ENCODE measurements at places on chromosomes 16 and 17.

GRCh38 chr17:2053380-2054261, 1.3 kb upstream of the HIC1 start:
- no peak for DNase-seq

GRCh38 chr17:13484020-13484419, 117.7 kb downstream of the HS3ST3A1 start:
- DNase-seq: no peak

- no peak for DNase-seq
Observed at GRCh38 chr17:35069311-35069710, 5.8 kb upstream of the RFFL start.

DNA sequence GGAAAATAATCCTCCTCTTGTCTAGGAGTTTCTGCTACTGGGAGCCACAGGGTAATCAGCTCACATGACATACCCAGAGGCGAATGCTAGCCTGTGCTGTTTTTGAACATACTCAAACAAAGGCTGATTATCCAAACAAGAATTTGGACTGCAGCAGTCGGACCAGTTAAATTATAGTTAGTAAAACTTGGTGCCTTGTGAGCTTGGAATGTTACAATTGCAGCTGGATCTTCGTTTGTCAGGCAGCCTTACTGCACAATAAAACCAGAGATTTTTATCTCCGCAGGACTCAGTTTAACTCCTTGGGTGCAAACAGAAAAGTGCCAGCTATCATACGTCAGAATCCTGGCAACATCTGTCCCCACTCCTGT, 163.8 kb upstream of the TBX2 start:
- no peak for DNase-seq

DNA sequence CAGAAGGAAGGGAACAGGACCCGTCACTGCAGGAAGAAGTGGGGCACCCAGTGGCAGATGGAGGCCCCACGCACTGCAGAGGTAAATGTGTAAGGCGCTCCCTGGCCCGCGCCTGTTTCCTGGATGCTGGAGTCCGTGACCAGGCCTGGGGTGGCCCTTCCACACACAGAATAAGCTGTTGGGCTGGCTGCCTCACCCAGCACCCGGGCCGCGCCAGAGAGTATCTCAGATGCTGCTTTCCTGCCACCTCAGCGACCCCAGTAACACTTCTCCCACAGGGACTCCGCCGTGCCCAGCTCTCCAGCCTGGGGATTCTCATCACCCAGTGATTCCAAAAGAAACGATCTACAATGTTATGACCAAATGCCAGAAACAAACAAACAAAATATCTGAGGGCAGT, 1993.1 kb downstream of the TP53TG3F start:
- DNase-seq: no peak

- no peak for DNase-seq
Observed at GRCh38 chr17:28228109-28228840, 90.7 kb upstream of the TMEM97 start.

GRCh38 chr16:84020353-84020752, 22.2 kb downstream of the SLC38A8 start:
- DNase-seq: no peak

DNA sequence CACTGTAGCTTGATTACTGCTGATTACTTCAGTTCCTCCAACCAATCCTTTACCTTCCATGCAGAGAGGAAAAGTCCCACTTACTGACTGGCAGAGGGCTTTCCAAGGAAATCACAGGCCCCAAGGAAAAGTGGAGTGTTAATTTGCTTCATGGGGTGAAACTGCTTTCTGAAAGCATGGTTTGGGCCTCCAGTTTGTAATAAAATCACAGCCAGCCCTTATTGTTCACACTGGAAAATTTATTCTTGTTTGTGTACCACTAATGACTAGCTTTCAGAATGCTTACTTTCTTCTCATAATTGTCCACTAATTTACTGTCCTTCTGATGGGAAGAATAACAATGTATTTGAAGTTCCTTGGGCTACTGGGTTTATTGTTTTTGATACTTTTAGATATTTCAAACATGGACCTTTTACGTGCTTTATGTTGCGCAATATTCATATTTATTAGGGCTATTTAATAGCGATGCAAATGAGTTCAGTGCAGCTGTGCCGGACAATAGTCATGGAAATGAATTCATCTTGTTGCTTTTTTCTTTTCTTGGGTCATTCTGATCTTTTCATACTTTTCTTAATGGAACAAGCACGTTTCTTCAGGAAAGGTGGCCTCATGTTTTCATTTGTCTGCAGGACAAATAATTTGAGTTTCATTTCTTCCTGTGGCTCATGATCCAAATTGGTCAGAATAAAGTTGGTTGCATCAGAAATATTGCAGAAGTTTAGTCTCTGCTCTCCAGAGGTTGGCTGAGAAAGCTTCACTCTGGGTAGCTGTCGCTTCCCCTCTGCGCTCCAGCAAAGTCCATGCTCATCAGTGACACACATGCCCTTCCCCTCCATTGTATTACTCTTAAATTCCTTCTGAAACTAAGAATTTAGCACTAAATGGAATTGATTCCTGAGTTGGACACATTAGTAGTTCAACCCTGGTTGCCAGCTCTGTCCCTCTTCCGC, 128.7 kb downstream of the PRKCA start:
- DNase-seq: no peak

- no peak for DNase-seq
Observed at GRCh38 chr17:44108440-44109311, 14.8 kb downstream of the HDAC5 start.

- no peak for DNase-seq
Observed at GRCh38 chr16:75801307-75801706, 75.0 kb upstream of the CPHXL start.

DNA sequence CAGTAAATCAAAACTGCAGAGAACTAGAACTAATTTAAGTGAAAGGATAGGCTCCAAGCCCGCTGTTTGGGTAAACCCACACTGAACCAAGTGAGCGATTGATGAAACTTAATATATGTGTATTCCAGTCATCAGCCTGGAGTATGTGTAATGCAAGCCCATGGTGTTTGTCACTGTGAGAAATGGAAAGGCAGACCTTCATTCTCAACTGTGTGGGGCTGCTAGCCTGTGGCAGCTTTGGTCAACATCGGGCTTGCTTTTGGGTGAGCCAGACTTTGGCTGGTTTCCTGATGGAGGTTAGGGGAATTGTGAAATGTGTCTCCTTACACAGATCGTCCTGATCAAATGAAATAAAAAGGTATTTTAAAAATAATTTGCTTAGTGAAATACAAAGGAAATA, 279.9 kb downstream of the IRX3 start:
- DNase-seq: no peak

All from hematopoietic multipotent progenitor cell treated with erythropoietin and hydrocortisone succinate and interleukin-3 and kit ligand, for 15 days (in vitro differentiated cells).